ENCODE measurements at places on chromosomes 2 and 18. TPM values are rescaled to one million over a fixed set of nuclear protein-coding genes. Genes with fewer than 3 reads are reported as not detected.

Gene SERPINB11
- total RNA-seq: 0.93 TPM

Gene RESP18
- total RNA-seq: not detected

Gene ZNF892
- 27.9 TPM for total RNA-seq

Gene TUBA3D
- not detected for total RNA-seq

Gene TMEM182
- total RNA-seq: 42.3 TPM

Gene TEX44
- not detected for total RNA-seq

Gene CAVIN2
- total RNA-seq: 39.8 TPM

Gene CMPK2
- total RNA-seq: 7.6 TPM

Gene POTEC
- total RNA-seq: not detected

Gene RNU2-63P
- total RNA-seq: not detected

Gene C18orf54
- 11.0 TPM for total RNA-seq

Gene TLX2
- total RNA-seq: 0.93 TPM

Gene FKBP7
- 48.4 TPM for total RNA-seq

Gene SPP2
- not detected for total RNA-seq

Gene REG3G
- not detected for total RNA-seq

Gene LGALSL
- total RNA-seq: 42.2 TPM

Gene TUBB8B
- total RNA-seq: not detected

Gene B4GALT6
- 11.7 TPM for total RNA-seq

Gene BOLL
- 0.27 TPM for total RNA-seq

Gene EMX1
- not detected for total RNA-seq

Gene HTR2B
- total RNA-seq: 1.0 TPM

Gene ID2
- 208 TPM for total RNA-seq

Gene LYPD6
- 18.4 TPM for total RNA-seq

Gene PLGLB2
- total RNA-seq: 4.6 TPM

Gene HDAC4
- total RNA-seq: 70.1 TPM

Gene PLCD4
- total RNA-seq: 29.4 TPM

Gene ZSWIM2
- not detected for total RNA-seq

Gene GLI2
- 7.8 TPM for total RNA-seq

Gene HNRNPA3
- total RNA-seq: 183 TPM

Gene CXCR1
- total RNA-seq: 0.33 TPM

Gene KYNU
- 3.5 TPM for total RNA-seq
